ENCODE measurements at places on chromosomes 1 and 21.

DNA sequence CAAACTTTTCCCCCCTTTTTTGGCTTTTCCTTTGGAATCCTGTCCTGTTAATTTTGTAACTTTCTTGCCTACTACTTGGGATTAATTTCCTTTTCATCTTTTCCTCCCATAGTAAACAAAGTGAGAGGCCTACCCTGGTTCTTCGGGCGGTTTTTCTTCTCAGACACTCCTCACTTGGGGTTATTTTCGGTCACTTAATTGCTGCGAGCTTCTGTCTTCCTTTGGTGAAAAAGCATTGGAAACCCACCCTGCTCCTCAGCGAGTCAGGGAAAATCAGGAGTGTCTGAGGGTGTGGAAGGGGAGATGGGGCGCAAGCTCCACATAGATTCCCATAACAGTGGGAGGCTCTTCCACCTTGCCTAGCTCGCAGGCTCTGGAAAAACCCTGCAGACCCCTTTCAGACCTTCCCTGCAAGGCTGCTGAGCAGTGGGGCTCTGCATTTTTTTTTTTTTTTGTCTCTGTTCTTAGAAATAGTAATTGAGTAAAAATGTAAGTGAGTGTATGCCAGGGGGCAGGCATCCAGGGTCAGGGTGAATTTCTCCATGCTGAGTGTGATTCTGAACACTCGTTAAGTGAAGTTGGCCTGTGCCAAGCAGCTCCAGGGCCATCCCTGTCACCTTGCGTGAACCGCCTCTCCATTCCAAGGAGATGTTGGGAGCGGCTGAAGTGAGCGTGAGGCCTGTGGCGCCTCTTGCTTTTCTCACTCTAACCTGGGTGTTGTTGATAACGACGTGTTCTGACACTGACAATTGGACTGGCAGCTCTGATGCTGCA is 20.3 kb downstream of the TGFB2 start:
- DNase-seq = no peak

DNA sequence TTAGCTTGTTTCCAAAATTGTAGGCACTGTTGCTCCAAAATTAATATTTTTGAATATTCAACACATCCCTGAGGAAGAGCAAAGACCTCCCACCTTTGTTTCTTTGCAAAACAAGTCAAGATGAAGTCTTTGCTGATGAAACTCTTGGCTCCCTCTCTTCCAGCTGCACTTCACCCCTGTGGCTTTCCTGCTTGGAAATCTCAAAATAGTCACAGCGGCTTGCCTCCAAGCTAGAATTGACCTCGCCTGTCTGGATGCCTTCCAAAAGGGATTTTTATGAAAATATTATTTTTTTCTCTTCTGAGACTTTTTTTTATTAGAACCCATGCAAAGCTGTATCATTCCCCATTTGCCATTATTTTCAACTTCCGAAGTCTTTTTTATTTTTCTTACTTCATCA is 71.1 kb upstream of the MROH9 start:
- DNase-seq = no peak

GRCh38 chr1:159600894-159601293 is 13.3 kb downstream of the APCS start:
- no peak for DNase-seq

DNA sequence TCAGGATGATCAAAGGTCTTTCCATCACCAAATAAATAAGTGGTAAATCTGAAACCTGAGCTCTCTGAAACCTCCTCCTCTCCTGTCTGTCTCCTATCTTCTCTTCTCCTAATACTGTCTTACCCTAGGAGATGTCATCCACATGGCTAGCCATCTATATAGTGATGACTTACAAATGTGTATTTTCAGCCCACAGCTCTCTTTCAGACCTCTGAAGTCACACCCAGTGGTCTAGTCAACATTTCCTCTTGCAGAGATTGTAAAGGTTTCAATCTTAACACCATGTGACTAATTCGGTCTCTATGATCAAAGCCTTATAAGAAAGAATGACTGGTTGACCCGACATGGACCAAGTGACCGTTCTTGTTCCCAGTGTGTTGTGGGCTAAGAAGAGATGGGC is 63.1 kb upstream of the DPT start:
- no peak for DNase-seq

DNA sequence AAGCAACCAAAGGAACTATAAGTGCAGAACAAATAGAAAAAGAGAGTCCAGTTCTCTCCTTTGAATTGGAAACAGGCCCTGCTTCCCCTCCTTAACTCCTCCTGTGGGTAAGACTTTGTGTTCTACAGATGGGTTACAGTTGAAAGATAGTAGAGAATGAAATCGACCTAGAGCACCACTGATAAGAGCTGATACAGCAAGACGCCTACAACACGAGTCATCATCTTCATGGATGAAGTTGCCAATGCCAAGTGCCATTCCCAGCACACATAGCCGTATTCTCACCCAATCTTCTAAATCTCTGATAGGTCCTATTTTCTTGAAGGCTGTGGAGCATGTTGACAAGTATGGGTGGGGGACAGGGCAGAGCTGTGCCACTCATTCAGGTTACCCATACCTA is 99.8 kb upstream of the CAMK1G start:
- DNase-seq = no peak

- no peak for DNase-seq
Measured at GRCh38 chr1:31315902-31316301, 19.1 kb downstream of the ZCCHC17 start.

GRCh38 chr1:7069931-7070330 is 284.7 kb downstream of the CAMTA1 start:
- no peak for DNase-seq

DNA sequence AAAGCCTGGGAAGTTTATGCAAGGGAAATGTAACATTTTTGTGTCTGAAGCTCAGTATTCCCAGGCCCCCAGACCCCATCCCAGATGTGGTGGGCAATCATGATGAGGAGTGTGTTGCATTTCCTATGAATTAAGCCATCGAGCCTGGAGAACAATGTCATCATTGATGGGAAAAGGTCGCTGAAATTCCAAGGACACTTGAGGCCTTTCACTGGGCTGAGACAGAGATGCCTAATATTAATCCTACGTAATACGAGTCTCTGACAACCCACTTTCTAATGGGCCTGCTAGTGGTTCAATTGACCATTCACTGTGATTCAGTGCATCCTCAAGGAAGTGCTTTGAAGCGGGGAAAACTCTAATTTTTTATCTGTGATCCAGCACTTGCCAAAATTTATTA is 291.6 kb downstream of the PLPP3 start:
- DNase-seq = no peak

DNA sequence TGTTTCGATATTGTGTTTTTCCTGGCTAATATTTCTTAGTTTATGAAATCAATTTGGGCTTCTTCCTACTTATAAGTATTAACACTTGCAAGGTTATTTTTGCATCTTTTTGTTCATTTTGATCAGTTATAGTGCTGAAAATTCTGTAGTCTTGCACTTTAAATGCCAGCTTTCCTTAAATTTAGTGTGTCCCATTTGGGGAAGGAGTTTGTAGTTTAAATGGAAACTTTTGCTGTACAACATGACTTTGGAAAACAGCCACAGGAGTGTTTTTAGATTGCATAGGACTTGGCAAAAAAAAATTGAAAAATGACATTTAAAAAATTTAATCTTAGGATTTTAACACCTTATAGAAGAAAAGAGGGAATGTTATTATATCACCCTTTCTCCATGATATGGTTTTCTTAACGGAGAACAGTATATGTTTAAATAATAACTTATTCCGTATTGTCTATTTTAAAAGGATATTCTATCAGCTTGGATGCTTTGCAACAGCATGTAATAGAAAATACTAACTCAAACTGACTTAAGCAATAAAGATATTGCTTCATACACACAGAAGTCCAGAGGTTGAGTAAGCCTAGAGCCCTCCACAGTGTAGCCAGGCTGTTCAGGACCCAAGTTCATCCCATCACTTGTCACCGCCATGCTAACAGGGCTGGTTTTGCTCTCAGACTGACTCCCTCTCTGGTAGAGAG is 53.8 kb downstream of the LYPLAL1 start:
- DNase-seq = no peak

GRCh38 chr1:203702130-203702577 is 62.8 kb upstream of the LAX1 start:
- peak; percentile 82 for DNase-seq

GRCh38 chr1:186295980-186296379 is 79.1 kb downstream of the TPR start:
- DNase-seq = no peak

DNA sequence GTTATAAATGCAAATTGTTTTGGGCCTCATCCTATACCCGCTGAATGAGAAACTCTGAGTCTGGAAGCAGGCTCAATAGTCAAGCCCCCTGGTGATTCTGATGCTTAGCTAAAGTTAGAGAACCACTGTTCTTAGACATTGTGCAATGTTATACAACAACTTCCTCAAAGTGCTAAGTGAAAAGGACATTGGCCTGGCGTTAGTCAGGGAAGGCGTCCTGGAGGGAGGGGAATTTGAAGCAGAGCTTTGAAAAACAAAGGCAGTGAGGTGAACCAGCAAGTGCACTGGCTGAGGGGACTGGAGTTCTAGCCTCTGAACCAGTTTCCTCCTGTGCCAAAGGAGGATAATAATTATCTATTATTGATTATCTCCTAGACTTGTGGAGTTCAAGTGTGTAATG is 5.1 kb downstream of the CD1D start:
- no peak for DNase-seq

- no peak for DNase-seq
Measured at GRCh38 chr1:106080608-106081325, 975.7 kb upstream of the PRMT6 start.

- DNase-seq = no peak
Measured at GRCh38 chr1:152160576-152160975, 1.5 kb upstream of the RPTN start.

GRCh38 chr1:90591970-90592356 is 125.1 kb downstream of the BARHL2 start:
- no peak for DNase-seq

DNA sequence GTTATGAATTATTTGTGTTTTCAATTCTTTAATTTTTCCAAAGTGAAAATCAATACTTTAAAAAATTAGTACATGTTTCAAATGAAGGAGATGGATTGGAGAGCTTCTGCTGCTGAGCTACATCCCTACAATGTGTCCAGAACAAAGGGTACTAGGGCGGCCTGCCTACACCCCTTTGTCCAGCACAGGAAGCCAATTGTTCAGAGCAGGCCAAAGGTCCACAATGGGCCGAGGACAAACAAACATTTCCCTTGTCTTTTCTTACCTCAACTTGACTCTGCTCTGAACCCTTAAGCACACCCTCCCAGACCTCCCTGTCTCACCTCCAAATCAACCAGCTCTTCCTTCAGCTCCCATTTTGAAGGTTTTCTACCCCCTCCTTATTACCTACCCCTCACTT is 39.4 kb upstream of the CAMK1G start:
- DNase-seq = no peak

- no peak for DNase-seq
Measured at GRCh38 chr1:193031431-193031830, 27.7 kb downstream of the UCHL5 start.

DNA sequence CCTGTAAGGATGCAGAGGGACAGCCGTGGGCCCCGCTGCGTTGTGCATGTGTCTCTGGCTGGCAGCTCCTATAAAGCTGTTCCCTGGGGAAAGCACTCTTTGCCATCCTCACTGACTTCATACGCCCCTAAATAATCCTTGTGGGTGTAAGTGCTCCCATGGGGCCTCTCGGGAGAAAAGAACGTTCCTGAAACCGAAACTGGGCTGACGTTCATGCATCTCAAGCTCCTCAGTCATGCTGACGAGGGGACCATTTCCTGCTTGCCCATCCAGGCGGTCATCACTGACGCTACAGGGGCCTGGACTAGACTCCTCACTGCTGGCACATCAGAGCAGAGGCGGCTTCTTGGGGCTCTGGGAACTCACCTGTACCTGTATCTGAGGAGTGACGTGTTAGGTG is 73.1 kb upstream of the USP24 start:
- DNase-seq = no peak

- no peak for DNase-seq
Measured at GRCh38 chr1:160741092-160741501, 2.0 kb downstream of the SLAMF7 start.

GRCh38 chr1:15758343-15758931 is at the start of gene FBLIM1:
Gene FBLIM1, plus strand, starts transcription at chr1:15758795. Its CDS starts 6,189 bp downstream, at chr1:15764984.
- DNase-seq = no peak

DNA sequence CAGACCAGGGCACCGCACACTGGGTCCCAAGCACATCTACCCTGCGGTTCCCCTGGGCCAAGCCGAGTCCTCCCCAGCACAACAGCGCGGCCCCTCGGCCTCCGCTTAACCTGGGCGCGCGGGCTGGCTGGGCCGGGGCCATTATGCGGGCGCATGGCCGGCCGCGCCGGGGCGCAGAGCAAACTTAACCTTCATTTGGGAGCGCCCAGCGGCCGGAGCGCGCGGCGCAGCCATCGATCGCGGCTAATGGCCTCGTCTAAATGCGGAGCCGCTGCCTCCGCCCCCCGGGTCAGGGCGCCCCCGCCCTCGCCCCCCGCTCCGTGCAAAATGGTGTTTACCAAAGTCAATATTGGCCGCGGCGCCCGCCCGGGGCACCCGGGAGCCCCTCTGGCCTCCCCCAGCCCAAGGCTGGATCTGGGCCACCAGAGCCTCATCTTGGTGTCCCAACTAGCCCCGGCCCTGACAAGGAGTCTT is 272.1 kb downstream of the TRABD2B start:
- no peak for DNase-seq

DNA sequence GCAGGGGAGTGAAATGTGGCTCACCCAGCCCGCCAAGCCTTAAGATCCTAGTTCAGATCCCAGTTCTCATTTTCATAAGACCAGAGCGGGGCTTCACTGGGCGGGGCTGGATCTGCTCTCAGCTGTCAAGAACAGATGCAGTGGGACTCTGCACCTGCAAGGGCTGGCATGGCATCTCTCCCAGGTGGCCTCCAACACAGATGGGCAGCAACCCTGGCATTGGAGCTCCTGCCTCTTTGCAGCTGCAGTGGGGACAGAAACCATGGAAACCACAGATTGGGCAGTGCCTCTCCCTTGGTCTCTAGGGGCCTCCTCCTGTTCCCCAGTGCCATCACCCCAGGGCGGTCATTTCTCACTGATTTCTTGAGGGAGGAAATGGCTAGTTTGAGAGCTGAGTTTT is 267.7 kb downstream of the PRDM2 start:
- no peak for DNase-seq

DNA sequence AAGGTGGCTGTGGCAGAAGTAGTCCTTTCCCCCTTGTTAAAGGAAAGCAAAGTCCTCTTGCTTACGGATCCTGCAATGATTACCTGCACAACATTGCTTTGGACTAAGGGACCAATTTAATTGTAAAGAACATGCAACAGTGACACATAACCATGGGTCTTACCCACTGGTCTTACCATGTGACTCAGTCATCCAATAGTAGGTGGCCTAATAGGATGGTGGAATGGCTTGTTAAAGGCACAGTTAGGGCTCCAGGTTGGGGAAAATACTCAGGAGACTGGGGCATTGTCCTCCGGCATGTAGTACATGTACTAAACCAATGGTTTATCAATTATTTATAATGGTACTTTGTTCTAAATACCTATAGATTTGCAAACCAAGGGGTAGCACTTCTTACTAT is 2.1 kb upstream of the YIPF1 start:
- DNase-seq = no peak

GRCh38 chr21:39107739-39108138 is 75.5 kb downstream of the PSMG1 start:
- DNase-seq = no peak

- no peak for DNase-seq
Measured at GRCh38 chr1:95073446-95073845, 695 bp upstream of the ALG14 start.

- DNase-seq = no peak
Measured at GRCh38 chr1:106717591-106717990, 338.9 kb upstream of the PRMT6 start.

All from G401 (cell line).